CD4-positive, alpha-beta T cell treated with Interleukin-17A for 1 hour (primary cell): ENCODE measurements at places on chromosomes 7 and 10.

DNA sequence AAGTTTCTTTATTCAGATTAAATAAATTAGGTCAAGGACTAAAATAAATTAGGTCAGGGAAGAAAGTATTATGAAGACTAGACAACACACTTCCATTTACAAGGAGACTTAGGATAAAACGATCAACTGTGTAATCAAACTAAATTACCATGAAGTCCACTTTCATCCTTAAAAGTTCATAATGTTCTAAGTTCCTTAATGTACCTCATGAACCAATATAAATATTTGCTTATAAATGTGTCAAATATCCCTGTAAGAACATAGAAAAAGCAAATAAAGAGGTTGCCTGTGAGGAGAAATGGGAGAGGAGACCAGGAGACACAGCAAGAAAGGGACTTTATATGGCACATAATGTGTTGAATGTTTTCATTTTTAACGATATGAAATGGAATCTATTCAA is 345.6 kb downstream of the PARD3 start:
- no peak for DNase-seq

DNA sequence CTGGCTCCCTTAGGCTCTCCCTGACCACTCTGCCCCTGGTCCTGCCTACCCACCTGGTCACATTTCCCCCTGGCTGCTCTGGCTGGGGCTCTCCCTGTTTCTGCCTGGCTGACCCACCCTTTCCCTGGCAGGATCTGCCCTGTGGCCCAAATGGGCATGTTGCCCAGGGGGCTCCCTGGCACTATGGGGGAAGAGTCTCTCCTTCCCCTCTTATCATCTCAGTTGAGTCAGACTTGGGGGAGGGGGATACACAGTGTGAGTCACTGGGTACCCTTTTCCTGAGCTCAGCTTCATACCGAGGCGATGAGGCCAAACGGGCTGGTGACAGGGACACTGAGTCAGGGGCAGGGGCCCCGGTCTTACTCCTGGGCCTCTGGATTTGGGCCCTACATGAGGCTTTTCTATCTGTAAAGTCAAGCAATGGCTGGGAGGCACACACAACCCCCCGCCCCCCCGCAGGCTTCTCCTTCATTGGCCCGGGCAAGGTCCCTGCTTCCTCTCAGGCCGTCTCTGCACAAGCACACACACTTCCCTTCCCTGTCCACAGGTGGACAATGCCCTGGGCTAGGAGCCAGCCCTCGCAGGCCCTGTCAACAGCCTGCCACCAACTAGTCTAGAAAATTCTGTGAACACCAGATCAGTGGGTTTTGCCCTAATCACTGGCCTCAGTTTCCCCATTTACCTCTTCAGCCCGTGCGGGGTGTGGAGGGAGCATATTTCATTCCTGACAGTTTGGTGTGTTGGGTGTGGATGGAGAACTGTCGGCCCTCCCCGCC is 627 bp upstream of the FLNC start:
- DNase-seq, result no peak

- no peak for DNase-seq
Measured at GRCh38 chr10:51630640-51631005, 68.8 kb downstream of the CSTF2T start.

GRCh38 chr7:146791344-146792285 is 675.0 kb downstream of the CNTNAP2 start:
- no peak for DNase-seq

DNA sequence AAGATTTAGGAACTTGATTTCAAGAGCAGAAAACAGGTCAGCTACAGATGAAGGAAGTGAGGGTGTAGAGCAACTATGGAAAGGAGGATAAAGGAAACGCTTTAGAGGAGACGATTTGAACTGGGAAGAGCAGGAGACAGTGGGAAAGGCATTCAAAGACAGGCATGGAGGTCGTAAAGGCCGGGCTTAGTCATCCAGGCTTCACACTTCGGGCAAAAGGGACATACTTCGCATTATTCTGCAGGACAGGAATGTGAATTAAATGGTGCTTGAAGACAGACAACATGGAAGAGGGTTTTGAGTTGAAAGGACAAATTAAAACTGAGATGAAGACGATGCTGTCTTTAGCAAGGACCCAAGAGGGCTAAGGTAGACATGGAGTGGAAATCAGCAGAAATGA is 8.1 kb downstream of the FAM171A1 start:
- no peak for DNase-seq

DNA sequence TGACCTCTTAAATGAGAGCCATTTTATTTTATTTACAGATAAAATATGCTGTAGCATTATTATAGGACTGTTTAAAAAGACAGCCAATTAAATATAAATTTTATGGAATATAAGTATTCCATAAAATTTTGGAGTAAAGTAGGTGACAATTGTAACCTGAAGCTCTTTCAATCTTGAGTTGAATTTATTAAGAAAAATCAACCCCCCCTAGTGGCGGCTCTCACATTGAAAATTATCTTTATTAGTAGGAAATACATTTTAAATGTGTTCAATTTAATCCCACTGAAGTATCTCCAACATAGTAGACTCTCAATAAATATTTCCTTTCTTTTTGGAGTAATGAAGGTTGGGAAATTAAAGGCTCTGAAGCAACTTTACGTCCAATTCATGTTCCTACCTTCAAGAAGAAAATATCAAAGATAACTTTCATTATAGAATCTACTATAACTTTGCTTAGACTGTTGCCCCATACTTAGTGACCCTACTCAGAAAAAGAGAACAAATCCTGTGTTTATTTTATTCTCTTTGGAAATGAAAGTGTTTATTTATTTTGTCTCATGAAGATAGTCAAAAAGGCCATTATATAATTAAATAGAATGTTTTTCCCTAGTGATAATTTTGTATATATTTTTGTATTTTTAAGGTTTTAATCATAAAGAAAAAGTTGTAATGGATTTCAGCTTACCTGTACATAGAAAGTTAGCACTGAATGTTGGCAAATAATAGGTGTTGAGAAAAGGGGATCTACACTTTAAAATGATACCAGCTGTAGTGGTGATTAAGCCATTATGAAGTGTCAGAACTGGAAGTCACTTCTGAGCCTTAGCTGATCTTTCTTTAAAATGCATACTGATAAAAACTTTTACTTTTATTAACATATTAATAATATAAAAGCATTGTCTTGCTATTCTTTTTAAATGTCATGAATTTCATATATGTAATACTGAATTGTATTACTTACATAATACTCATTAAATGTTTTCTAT is 3.3 kb downstream of the AHR start:
- peak; percentile 68 for DNase-seq

- DNase-seq, result peak; percentile 83
Measured at GRCh38 chr10:74586088-74586585, 240.3 kb upstream of the KAT6B start.

DNA sequence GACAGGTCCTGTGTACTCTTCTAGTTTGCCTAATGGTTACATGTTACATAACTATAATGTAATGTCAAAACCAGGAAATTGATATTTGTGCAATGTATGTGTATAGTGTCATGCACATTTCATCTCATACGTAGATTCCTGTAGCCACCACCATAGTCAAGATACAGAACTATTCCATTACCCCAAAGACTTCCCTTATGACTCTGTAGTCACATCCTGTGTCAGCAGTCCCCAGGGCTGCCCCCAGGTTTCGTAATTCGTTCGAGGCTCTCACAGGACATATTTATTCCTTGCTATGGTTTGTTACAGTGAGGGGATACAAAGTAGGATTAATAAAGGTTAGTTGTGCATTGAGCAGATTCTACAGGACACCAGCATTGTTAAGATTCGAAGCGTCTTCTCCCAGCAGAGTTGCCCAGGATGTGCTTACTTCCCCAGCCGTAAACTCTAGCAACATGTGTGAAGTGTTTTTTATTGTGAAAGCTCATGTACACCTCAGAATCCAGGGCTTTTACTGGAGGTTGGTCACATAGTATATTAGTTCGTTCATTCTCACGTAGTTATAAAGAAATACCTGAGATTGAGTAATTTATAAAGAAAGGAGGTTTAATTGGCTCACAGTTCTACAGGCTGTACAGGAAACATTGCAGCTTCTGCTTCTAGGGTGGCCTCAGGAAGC is 18.6 kb downstream of the RABGEF1 start:
- DNase-seq, result peak; percentile 18

GRCh38 chr10:21424459-21424861 is 101.0 kb downstream of the SKIDA1 start:
- DNase-seq, result no peak

- no peak for DNase-seq
Measured at GRCh38 chr10:29730458-29730857, 95.7 kb upstream of the SVIL start.

DNA sequence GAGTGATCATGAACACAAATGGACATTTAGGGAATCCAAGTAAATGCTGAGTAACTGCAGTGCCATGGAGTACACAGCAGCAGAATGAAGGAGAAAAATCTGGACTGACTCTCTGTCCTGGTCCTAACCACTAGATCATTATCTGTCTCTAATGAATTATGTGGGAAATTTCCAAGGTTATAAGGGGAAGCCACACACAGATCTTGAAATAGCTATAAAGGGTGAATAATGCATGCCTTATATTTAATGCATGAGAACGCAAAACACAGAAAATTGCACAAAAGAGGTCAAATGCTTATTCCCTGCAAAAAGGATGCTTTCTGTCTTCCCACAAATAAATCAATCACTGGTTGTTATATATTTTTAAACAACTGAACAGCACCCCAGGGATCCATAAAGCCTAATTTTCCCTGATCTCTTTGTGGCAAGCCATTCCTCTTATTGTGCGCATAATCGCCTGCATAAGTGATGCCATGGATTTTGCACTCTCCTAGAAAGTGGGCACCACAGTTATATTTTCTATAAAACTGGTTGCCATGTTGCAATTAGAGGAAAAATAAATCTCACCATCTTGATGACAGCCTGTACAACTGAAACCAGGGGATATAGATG is 201.8 kb downstream of the XPNPEP1 start:
- no peak for DNase-seq

- no peak for DNase-seq
Measured at GRCh38 chr10:129968020-129968852, 4.2 kb upstream of the EBF3 start.

DNA sequence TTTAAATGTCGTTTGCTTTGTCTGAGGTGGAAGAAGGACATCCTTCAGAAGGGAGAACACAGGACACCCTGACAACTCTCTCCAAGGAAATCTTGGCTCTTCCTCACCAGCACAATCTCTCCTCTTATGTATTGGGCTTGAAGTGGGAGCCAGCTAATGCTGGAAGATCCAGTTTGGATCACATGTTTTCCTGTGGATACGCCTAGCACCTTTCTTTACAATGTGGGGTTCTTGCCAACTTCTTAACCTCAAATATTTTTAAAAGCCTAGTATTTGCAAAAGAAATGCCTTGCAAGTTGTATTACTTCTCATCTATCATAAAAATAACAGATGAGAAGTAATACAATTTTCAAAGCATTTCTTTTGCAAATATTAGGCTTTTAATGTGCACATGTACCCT is 76.4 kb downstream of the FRMD4A start:
- no peak for DNase-seq

GRCh38 chr7:25316366-25316765 is 88.1 kb upstream of the NPVF start:
- no peak for DNase-seq
